Fibroblast of skin of scalp (primary cell): ENCODE measurements at places on chromosomes 13 and 19.

GRCh38 chr13:99642841-99643240 is 141.6 kb downstream of the TM9SF2 start:
- no peak for DNase-seq

GRCh38 chr19:45498411-45499195 is at the start of gene PPM1N:
Gene PPM1N (plus strand): TSS chr19:45498443. CDS start chr19:45498473, 30 bp downstream.
- no peak for DNase-seq

GRCh38 chr19:55087542-55087901 is 11.9 kb downstream of the EPS8L1 start:
- no peak for DNase-seq

- DNase-seq = no peak
Observed at GRCh38 chr19:40920300-40921004, 38.4 kb upstream of the CYP2A7 start.

DNA sequence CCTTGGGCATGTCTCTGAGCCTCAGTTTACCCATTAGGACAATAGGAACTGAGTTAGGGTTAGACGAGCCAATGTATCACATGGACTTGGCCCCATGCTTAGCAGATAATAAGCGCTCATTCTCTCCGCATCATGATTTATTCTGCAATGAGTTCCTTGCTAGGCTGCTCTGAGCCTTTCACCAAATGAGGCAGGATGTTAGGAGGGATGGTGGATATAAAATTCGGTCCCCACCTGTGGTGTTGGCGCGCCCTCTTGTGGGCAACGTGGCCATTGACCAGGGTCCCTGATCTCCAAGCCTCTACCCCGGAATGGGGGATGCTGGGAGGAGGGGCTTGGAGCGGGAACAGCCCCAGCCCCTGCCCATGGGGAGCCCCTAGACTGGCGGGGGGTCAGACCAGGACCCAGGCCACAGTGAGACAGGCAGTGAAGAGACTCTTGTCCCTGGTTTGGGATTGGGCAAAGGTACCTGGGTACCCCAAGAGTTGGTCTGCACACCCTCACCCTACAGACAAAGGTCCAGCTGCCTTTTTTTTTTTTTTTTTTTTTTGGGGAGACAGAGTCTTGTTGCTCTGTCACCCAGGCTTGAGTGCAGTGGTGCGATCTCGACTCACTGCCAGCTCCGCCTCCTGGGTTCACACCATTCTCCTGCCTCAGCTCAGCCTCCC is 43.9 kb downstream of the CERS4 start:
- peak; percentile 74 for DNase-seq

DNA sequence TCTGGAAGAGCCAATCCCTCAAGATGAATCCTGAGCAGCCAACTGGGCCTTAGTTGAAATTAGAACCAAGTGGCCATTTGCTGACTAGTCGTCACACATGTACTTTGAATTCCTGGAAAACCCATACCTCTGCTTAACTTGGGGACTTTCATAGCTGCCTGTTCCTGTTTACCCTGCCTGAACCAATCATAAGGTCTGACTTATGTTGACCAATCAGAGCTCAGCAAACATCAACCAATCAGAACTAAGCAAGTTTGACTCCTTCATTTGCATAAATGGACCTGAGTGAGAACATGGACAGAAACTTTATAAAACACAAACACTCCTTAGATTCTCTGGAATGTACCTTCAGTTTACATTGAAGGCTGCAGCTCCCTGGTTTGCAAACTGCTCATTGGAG is 50.8 kb downstream of the LATS2 start:
- no peak for DNase-seq

DNA sequence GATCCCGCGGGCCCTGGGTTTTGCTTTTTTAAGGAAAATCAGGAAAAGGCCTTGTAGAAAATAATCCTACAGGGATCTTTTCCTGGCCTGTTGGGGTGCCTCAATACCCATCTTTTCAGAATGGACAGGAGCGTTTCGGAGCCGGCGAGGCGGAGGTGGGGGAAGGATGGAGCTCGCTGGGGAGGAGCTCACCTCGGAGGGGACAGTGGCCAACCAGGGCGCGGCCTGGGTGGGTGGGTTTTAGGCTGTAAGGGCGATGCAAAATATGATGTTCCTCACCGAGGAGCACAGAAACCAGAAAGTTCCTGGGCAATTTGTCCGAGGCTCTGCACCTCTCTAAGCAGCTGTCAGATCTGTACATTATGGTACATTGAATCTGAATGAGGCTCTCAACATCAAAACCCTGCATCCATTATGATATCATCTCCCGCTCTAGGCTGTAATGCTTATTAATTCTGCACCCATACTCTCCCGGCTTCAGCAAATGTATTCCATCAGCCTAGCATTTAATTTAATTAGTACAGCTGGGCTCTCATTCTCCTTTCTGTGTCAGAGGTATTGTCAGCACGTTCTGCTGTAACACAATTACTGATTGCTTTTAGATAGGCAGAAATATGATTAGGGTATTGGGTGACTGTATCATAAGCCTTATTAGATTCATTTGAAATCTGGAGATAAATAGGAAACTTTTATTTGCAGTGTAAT is 90.3 kb upstream of the SOX1 start:
- DNase-seq = no peak

GRCh38 chr13:98848746-98849145 is 96.3 kb upstream of the SLC15A1 start:
- DNase-seq = peak; percentile 31

GRCh38 chr13:84994582-84994981 is 804.6 kb downstream of the SLITRK6 start:
- no peak for DNase-seq

DNA sequence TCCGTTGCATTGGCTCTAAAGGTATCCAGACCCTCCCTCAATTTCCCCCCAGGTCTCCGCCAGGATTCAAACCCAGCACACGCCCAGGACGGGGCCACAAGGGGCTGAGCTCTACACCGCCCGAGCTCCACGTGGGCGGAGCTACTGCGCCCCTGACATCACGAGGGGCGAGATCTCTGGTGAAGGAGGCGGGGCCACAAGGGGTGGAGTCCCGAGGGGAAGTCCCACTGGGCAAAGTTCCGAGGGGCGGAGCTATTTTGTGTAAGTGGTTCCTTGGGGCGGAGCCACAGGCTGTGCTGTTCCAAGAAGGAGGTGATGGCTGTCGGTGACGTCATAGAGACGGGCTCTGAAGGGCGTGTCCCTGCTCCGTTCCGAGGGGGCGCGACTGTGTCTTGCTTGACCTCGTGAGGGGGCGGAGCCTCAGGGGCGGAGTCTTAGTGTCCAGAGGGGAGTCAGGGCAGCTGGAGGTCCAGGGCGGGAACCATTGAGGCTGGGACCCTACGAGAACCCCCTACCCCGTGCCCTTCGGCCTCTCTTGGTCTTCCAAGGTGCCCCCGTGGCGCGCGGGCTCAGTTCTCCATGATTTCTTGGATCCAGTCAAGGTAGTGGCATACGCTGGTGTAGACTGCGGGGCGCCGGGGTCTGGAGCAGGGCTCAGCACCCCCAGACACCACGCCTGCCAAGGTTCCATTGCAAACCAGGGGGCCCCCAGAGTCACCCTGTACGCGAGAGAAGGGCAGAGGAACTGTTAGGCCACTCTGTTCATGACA is 1.3 kb upstream of the KLK8 start:
- DNase-seq = no peak

GRCh38 chr13:59641261-59641660 is 522.5 kb downstream of the DIAPH3 start:
- DNase-seq = no peak

DNA sequence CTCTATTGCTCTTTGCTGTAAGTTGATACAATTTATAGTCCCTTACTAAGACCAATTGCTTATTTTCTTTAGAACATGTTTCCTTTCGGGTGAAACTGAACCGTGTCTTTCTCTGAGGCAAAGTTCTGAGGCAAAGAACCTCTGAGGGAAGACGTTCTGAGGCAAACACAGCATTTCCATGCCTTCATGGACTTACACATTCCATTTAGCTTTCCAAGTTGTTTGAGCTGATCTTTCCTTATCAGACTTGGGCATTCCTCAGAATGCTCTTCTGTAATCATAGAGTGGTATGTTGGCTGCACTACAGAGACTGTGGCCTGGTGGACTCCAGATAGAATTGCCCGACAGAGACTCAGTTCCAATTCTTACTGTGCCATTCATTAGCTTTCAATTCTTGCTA is 579.1 kb downstream of the KCTD12 start:
- DNase-seq = peak; percentile 30

GRCh38 chr13:46374710-46375109 is 12.3 kb downstream of the RUBCNL start:
- no peak for DNase-seq

GRCh38 chr19:5805462-5806132 is 730 bp downstream of the NRTN start:
- peak; percentile 56 for DNase-seq

- DNase-seq = no peak
Observed at GRCh38 chr19:10045371-10045770, 32.1 kb downstream of the RDH8 start.

- DNase-seq = peak; percentile 56
Observed at GRCh38 chr13:23159205-23159759, 21.5 kb upstream of the SGCG start.
